T-helper 1 cell (primary cell): ENCODE measurements at places on chromosomes 7 and 10.

DNA sequence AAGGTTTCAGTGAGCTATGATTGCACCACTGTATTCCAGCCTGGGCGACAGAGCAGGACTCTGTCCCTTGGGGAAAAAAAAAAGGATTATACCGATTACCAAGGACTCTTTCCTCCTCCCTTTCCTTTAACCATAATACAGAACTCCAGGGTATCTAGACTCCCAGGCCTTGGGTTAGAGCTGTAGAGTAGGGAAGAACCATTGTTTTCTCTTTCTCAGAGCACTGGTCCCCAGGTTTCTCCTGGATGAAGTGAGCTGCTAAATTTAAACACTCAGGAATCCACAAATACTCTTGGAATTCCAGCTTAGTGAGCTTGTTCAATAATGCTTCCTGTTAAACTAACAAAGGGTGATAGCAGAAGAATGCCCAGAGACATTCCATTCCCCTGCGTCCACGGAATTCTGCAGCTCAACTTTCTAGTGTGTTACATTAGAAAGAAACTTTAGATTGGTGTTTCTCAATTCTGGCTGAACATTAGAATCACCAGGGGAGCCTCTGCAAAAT, 14.6 kb upstream of the RPEL1 start:
- DNase-seq: no peak

DNA sequence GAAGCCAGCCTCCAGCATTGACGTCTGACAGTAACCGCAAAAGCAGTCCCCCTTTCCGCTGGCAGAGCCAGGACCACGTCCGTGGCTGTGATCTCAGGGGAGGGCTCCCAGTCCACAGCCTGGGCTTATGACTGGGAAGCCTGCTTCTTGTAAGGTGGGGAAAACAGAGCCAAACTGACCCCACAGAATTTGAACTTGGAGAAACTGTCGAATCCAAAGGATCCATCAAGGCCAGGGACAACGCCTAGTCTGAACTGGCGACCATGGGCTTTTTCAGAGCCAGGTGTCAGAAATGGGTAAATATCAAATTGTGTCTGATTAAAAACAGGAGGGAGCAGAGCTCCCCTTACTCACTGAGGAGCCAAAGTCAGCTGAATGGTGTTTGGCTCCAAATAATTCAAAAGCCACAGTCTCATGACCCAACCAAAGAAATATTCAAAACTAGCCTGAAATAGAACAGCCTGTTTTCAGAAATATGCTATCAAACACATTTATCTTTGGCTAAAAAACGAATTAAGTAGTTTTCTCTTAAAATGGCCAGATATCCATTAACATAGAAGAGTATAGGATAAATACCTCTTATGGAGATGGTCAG, 751.4 kb upstream of the GALNT17 start:
- no peak for DNase-seq

- no peak for DNase-seq
Measured at GRCh38 chr10:24039315-24039714, 169.6 kb upstream of the KIAA1217 start.

- no peak for DNase-seq
Measured at GRCh38 chr10:103775776-103776175, 79.6 kb downstream of the SH3PXD2A start.

GRCh38 chr10:63628526-63629362, 107.5 kb downstream of the REEP3 start:
- DNase-seq: no peak

DNA sequence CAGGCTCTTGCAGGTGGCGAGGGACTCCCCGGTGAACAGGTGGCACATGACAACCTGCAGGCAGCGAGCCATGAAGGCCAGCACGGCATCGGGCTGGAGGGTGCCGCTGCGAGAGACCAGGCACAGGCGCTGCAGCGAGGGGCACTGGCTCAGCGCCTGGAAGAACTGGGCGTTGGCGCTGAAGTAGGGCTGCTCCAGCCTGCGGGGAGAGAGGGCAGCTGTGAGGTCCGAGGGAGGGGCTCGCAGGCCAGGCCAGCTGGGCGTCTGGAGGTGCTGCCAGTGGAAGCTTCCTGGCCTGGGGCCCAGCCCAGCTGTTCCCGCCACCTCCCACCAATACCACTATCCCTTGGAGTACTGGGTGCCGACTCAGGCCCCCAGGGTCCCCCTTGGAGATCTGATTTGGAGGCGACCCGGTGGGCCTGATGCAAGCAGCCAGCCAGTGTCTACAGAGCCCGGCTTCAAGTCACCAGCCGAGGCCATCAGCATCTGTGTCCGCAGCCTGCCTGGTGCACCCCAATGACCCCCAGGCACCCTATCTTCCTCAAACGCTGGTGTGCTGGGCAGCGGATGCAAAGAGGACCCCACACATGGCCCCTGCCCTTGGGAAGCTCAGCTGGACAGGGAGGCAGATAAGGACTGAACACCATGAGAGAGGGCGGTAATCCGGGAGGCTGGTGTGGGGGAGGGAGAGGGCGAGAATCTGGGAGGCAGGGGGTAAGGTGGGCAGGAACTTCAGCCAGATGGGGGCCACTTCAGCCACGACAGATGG, 67.8 kb upstream of the TNRC18 start:
- no peak for DNase-seq

DNA sequence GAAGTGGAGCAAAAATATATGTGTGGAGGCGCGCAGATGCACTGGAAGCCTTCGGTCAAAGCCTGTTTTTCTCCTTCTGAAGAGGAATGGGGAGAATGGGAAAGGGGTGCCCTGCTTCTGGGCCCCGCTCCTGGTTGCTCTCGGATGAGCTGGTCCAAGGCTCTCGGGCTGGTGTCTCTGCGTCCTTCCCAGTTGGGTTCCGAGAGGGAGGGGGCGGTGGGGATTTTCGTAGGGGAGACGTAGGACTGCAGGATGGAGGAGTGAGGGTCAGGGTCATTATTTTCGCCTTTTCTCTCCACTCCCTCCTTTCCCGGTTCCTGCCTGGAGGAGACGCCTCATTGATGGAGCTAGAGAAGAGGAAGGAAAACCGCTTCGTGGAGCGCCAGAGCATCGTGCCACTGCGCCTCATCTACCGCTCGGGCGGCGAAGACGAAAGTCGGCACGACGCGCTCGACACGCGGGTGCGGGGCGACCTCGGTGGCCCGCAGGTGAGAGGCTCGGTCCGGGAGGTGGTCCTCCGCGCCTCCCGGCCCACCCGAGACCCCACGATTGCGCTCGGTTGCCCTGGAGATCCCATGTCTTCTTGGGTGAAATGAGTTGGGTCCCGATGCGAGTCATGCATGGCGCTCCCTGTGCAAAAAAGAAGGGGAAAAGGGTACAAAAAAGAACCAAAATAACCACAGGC, 790 bp downstream of the ADAM22 start:
- DNase-seq: peak; percentile 8

DNA sequence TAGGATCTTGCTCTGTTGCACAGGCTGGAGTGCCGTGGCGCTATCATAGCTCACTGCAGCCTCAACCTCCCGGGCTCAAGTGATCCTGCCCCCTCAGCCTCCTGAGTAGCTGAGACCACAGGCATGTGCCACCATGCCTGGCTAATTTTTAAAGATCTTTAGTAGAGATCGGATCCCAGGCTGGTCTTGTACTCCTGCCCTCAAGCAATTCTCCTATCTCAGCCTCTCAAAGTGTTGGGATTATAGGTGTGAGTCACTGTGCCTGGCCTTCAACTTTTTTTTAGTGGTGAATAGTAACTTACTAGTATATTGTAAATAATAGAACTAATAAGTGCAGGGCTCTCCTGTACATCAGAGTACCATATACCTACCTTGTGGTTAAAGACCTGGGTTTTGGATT, 52.1 kb upstream of the LMTK2 start:
- DNase-seq: no peak

DNA sequence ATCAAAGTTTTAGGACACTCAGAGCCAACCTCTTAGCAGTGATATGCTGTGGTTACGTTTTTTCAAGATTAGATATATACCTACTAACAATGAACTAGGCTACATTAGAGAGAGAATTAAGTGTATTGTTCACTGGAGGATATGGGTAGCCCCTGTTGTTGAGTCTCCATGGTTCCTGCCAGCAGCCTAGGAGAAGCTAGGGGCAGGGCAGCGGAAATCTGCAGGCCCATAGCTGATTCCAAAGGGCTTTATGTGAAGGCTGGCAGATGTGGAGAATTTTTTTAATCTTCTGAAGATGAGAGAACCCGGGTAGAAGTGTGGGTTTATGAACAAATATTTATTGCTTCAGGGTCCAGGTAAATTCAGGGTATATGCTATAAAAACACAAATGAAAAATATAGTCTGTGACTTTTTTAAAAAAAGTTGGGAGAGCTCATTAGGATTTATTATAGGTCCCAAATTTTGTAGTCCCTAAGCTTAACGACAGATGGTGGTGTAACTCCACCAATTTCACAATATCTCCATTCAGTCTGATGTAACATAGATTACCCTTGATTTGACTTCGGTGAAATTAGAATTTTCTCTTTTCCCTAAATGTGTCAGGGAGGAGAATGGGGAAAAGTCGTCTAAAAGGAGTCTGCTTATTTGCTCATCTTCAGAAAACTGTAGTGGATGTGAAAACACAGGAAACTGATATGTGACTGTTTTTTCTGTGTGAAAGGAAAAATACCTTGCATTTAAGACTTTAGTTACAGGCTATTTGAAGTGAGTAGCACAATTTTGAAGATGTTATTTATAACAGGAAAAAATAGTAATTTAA, 163.0 kb upstream of the PPP1R3A start:
- DNase-seq: no peak

DNA sequence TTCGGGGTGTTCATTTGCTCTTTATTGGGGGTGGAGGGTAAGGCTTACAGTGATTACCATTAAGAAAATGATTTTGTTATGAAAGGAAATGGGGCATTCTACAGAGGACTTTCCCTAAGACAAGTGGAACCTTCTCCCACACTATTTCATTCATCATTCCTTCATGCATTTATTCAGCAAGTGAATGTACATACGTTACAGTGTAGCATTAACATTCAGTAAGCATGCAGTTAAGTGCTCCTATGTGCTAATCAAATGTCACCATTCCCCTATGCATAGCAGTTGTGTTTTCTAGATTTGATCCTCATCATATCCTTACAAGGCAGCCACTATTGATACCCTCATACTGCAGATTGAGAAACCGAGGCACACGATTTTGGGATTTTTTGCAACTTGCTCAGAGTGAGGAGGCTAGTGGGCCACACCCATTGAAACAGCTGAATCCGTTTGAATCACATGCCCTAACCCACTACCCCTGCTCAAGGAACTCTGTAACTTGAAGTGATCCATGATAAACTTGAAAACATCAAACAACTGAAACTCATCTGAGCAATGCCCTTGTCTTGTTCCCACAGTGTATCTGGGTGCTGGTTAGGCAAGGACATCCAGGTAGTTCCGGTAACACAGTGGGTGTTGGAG, 16.7 kb downstream of the INSYN2A start:
- no peak for DNase-seq

GRCh38 chr10:74674927-74675326, 151.5 kb upstream of the KAT6B start:
- DNase-seq: no peak

DNA sequence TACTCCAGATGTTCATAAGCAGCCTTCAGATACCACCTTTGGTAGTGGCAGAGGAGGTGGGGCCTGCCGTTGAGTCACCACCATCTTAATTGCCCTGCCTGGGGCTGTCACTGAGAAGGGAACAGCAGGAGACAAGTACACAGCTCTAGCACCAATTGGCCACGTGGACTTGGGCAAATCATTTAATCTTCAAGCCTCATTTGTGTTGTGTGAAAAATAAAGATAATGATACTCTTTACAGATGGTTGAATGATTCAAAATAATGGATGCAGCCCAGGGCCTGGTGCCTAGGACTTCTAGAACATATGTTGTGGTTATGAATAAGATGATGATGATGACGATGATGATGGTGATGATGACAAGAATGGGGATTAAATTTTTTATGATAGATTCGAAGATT, 111.9 kb upstream of the ADAM12 start:
- no peak for DNase-seq

DNA sequence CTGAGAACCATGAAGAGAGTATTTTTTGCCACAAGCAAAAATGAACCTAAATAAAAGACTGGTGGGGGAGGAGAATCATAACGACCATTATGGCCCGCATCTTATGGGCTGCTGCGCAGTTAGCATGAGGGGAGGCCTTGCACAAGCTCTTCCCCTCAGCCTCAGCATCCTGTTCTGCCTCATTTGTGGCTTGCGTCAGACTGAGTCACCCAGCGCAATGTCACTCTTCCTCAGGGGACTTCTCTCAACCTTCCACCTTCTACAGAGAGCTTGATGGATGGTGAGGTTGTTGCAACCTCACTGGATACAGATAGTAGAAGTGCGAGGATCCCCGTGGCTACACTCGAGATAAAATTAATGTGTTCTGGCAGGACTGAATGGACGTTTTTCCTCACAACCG, 16.8 kb upstream of the GPR15LG start:
- no peak for DNase-seq

GRCh38 chr10:104416851-104417250, 63.2 kb downstream of the CFAP58 start:
- no peak for DNase-seq

DNA sequence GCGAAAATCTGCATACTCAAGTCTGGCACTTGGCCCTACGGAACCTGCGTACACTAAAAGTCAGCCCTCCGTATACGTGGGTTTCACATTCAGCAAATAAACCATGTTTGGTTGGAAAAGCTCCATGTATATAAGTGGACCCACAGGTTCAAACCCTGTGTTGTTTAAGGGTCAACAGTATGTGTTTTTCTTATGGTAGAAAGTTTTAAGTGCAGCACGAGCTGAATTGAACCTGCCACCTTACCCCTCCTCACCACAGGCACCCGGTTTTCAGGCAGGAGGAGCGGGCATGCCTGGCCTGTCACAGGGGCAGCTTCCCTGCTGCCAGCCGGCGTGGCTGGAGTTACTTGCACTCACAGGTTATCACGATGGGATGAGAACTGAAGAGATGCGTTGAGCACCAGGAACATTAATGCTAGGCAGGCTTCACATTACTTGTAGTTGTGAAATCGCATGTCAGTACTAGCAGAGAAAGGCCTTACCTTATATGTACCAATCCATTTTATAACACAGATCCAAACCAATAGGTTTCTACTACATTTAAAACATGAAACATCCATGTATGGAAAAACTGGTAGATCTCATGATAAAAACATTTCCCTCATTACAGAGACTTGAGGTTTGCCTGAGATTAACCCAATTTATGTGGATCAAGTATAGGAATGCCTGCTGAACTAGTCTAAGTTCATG, 12.9 kb downstream of the INSIG1 start:
- DNase-seq: no peak

DNA sequence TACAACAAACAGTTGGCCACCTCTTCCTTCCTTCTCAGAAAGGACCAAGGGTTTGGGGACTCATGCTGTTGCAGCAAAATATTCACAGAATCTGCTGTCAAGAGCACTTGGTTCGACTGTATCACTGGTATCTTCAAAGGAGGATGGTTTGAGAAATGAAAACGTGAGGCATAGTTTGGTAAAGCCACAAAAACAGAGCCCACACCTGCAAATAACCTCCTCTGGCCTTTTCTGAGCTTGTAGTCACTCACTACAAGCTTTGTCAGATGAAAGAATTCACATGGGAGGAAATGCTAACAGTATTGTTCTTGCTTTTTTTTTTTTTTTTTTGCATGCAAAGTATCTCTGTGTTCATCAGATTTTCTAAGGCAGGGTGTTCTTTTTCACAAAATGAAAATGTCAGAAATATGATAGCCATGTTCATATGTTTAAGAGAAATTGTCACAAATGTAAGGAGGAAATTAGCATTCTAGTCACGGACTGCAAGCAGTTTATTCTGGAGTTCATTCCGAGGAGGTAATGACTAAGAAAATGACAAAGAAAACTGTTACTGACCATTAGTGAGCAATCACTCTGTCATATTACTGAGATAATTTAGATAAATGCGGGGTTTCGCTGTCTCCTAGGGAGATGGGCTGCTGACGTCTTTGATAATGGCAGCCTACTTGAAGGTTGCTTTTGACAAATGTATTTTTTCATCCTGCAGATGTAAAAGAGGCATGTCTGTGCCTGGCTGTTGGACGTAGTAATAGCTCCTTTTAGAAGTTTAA, 117.8 kb upstream of the MYO3A start:
- no peak for DNase-seq
